ENCODE measurements at places on chromosomes 3 and 15.

DNA sequence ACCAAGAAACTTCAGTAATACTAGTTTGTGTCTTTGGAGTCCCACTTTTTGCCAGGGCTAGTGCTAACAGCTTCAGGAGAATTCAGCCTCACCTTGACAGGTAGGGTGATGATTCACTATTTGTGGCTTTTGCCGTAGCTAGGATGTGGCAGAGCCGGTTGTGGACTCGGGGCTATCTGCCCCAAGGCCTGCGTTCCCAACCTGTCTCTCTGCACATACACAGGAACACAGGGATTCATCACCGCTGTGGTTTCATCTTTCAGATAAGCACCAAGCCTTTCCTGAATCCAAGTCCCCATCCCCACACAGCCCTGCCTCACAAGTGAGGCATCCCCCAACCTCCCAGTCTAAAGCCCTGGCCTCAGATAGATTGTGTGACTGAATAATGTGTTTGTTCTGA, 45.2 kb upstream of the POLG start:
- DNase-seq, result no peak

- DNase-seq, result no peak
These were observed 27.8 kb upstream of the ESYT3 start for GRCh38 chr3:138406606-138407005.

GRCh38 chr3:112736805-112737566, 96.0 kb upstream of the CCDC80 start:
- no peak for DNase-seq

DNA sequence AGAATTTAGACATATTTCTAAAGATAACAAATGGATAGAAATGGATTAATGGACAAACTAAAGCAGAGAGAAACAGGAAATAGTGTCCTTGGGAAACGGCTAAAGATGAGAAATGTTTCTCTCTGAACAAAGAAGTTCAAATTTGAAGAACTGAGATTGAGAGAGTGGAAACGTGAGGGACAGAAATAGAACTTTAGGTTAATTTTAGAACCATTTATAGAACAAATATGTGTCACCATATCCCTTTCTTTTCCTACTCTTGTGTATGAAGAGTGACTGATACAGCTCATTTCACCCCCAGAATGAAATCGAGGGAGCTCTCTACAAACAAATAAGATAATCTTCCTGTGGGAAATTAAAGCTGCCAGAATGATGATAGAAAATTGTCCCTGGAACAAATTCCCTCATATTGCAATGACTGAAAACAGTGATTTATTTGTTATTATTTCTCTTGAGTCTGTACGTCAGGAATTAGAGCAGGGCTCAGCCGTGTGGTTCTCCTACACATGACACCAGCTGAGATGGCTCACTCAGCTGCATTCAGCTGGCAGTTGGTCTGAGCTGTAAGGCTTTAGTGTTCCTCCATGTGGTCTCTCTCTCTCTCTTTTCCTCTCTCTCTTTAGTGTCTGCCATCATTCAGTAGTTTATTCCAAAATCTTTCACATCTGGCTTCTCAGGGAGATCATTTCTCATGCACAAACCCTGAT, 46.6 kb upstream of the ARPP21 start:
- no peak for DNase-seq

GRCh38 chr3:97810779-97811390, 10.9 kb upstream of the CRYBG3 start:
- DNase-seq, result no peak

GRCh38 chr3:196611761-196612483, 27.6 kb upstream of the NRROS start:
- DNase-seq, result no peak

DNA sequence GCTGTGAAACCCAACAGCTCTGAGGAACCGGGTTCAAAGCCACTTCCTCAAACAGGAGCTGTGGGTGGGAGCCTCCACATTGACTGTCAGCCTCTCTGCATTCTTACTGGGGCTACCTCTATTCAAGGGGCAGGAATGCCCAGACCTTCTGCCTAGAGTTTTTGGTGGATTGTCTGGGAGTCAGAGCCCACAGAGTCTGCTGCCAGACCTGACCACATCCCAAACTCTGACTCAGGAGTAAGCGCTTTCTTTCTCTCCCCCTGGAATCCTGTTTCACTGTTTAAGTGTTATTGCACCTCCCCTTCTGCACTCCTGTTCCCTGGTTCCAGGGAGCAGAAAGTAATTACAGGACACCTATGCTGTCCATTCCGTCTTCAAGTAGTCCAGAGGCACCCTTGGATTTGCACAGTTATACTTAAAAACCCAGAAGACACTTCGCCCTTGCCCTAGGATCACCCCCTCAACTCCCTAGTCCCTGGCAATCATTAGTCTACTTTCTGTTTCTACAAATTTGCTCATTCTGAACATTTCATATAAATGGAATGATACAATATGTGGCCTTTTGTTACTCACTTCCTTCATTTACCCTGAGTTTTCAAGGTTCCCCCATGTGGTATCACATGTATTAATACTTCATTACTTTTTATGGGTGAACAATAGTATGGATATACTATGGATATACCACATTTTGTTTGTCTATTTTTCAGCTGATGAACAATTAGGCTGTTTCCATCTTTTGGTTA, 37.9 kb upstream of the TJP1 start:
- no peak for DNase-seq

- peak; percentile 42 for DNase-seq
These were observed 308.4 kb downstream of the PDCD6IP start for GRCh38 chr3:34106879-34107278.

GRCh38 chr3:152213203-152213602, 55.5 kb upstream of the MBNL1 start:
- DNase-seq, result no peak

DNA sequence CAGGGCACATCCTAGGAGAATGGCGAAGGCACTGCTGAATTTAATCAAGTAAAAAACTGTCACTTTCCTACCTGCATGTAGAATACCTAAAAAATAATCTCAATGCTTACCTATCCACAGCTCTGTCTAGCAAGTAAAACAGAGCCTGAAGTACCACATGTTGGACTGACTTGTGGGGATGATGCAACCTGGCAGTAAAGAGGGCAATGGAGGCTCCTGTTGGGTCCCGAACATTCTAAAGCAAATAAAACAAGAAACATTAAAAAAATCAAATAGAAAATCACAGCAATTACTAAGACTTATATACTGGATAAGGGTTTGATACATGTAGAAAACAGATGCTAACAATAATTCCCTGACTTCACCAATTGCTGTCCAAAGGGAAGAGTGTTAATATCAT, 56.1 kb downstream of the PTPN9 start:
- no peak for DNase-seq

- DNase-seq, result no peak
These were observed 22.4 kb downstream of the GJD2 start for GRCh38 chr15:34732430-34732829.

DNA sequence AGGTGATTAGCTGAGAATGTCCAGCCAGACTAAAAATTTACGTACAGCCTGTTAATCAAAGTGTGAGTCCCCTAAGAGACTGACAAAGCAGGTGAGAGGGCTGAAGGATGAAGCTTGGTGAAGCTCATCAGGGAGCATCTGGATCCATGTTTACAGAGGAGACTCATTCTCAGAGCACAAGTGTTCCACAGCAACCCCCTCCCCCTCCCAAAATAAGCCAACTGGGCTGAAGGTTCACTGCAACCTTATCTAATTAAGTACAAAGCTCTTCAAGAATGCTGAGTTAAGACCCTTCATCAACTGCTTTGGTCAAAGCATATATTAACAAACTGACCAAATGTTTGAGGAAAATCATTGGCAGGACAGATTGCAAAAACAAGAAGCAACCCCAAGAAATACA, 262.6 kb upstream of the ZNF385D start:
- no peak for DNase-seq

DNA sequence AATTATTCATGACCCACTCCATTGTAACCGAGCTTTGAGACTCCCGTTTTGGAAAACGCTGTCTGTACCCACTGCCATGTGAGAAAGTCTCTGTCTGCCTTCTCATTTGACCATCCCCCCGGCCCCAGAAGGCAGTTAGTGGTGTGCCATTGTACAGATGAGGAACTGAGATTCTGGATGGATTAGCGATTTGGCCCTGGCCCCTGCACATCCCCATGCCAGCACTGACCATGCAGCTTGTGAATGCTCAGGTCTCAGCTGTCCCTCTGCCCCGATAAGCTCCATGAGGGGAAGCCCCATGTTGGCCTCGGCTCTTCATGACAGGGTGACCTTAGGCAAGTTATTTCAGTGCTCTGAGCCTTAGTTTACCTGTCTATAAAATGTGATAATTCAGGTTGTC, 153.0 kb upstream of the SMAD3 start:
- DNase-seq, result no peak

- no peak for DNase-seq
These were observed 793.0 kb downstream of the EDEM1 start for GRCh38 chr3:5980475-5980874.

GRCh38 chr3:133834621-133835417, 29.2 kb downstream of the SRPRB start:
- no peak for DNase-seq

GRCh38 chr3:73422571-73422970, 202.2 kb downstream of the PDZRN3 start:
- DNase-seq, result no peak

GRCh38 chr3:38354588-38355330, 8.2 kb downstream of the XYLB start:
- DNase-seq, result peak; percentile 34

GRCh38 chr3:45258317-45258716, 32.2 kb upstream of the TMEM158 start:
- DNase-seq, result no peak

GRCh38 chr3:107861422-107861821, 229.4 kb downstream of the CD47 start:
- DNase-seq, result no peak

- DNase-seq, result peak; percentile 39
These were observed 120.1 kb downstream of the LIPC start for GRCh38 chr15:58551764-58552504.

- DNase-seq, result no peak
These were observed 4.8 kb downstream of the GCNT3 start for GRCh38 chr15:59616379-59616778.

GRCh38 chr15:27458345-27459084, 487.5 kb downstream of the GABRG3 start:
- no peak for DNase-seq

- DNase-seq, result no peak
These were observed 648.8 kb upstream of the KCNMB2 start for GRCh38 chr3:177887475-177887874.

- no peak for DNase-seq
These were observed 10.4 kb downstream of the PPCDC start for GRCh38 chr15:75033809-75034208.

DNA sequence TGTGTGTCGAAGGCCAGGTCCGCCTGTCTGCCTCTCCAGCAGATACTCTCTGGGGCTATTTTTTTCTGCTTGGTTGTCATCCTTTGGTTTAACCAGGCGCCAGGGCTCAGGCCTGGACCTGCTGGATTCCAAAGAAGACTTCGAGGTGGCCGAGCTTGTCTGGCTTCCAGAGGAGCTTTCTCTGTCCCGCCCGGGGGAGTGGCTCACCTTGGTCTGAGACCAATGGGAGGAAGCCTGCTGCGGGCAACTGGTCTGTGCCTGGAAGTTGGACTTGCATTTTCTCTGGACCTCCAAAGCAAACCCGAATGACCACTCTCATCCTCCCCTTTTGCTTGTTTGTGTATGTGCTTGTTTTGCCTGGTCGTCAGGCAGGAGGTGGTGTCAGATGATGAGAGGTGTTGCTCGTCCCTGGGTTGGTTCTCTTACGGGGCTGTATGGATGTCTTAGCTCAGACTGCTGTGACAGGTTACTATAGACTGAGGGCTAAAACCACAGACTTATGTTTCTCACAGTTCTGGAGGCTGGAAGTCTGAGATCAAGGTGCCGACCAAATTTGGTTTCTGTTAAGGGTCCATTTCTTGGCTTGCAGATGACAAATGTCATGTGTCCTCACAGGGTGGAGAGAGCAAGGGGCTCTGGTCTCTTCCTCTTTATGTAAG, 19.3 kb downstream of the IGF1R start:
- no peak for DNase-seq

GRCh38 chr3:4426782-4427344, 40.2 kb downstream of the SUMF1 start:
- DNase-seq, result no peak

GRCh38 chr15:73631915-73632669, 1.1 kb downstream of the NPTN start:
- DNase-seq, result no peak

DNA sequence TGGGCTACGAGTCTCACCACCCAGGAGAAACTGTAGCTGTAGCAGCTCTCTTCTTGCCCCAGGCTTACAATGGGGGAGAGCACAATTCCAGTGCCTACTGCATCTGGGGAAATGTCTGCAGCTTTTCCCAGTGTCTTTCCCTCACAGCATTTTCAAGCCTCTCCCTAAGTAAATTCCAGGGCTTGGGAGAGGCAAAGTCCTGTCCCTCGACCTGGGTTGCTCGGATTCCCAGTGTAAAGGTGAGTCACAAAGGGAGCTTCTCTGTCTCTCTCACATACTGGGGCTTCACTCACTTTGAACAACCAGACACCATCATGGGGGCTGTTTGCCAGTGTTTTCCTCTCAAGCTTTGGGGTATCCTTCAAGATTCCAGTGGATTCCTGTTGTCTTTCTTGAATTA, 689.4 kb upstream of the NAALADL2 start:
- DNase-seq, result no peak

DNA sequence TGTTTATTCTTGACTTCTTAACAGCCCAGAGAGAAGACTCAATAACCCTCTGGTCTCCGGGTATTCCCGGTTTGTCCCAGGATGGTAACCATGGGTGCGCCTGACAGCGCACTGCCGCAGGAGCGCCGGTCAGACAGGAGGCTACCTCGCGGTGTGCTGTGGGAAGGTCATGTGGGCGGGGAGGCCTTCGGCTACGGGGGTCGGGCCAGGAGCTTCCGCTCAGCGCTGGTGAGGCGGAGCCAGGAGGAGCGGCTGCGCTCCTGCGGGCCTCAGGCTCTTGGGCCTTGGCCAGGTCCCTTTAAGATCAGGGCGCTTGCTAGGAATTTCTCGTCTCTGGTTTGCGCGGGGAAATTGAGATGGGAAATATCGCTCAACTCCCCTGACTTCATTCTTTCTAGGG, 182.3 kb upstream of the NDN start:
- DNase-seq, result peak; percentile 51

- no peak for DNase-seq
These were observed 908.9 kb downstream of the ROBO1 start for GRCh38 chr3:78858910-78859309.

- DNase-seq, result no peak
These were observed 185.2 kb downstream of the SHOX2 start for GRCh38 chr3:157920822-157921700.

DNA sequence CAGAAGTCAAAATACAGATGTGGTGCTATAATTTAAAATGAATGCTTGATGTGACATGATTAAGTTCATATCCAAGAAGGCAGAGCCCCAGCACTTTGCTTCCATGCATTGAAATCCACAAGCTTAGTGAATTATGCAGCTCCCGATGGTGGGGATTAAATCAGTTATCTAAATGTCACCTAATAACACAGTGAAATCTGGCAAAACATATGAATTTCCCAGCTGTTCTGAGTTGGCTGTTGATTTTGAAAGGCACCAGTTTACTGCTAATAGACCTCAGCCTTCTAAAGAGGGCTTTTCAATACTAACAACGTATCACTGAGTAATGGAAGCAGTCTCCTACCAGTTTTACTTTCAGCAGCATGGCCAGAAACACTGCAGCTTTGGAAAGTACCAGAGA, 19.8 kb upstream of the CRBN start:
- no peak for DNase-seq

- DNase-seq, result no peak
These were observed 6.2 kb downstream of the MELTF start for GRCh38 chr3:197023241-197023997.
